ENCODE measurements at places on chromosomes 13 and 19.

- DNase-seq: no peak
These were observed 504.8 kb downstream of the SLITRK1 start for GRCh38 chr13:83377491-83377890.

- DNase-seq: no peak
These were observed 509 bp downstream of the TPP2 start for GRCh38 chr13:102597029-102597961.

GRCh38 chr19:10603873-10604459 is 16.9 kb upstream of the AP1M2 start:
- no peak for DNase-seq

DNA sequence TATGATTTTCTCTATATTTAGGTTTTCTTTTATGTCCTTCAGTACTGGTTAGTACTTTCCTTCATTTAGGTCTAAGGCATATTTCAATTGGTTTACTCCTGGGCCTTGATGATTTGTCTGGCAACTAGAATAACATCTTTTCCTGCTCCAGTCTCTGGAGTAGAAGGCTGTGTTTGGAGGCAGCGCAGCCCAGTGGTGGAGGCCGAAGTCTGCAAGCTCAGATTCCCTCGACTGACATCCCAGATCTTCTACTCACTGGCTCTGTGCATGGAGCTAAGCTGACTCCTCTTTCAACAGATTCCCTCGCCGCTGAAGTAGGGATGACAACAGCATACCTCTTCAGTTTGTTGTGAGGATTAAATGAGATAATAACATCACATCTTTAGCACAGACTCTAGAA is 141.0 kb downstream of the RAP2A start:
- DNase-seq: no peak

DNA sequence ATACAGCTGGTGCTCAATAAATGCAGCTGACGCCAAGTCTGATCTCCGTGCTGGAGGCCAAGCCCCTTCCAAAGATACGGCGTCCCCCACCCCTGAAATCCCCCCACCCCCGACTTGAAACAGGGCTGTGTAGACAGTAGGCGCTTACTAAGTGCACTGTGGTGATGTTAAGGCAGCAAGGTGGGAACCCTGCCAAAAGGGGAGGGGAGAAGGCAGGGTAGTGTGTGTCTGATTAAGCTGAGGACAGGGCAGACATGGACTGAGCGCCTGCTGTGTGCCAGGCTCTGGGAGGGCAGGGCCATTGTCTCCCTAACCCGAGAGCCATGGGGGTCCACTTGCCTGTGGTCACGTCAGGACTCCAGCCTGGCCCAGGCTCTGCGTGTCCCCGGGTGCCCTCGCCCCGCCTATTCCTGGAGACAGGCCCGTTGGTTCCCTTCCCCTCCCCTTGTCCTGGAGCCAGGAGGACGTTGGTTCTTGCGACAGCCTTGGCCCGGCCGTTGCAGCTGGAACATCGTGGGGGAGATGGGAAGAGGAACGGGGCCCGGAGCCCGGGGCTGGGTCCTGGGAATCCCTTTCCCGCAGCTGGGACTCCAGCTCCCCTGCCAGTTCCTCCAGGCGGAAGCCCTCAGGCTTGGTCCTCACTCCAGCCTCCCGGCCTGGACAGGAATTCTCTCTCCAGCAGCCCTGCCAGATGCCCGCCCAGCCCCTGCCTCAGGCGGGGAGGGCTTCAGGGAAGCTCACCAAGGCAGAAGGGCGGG is 1.7 kb upstream of the ELANE start:
- no peak for DNase-seq

- no peak for DNase-seq
These were observed 292.0 kb downstream of the KLF12 start for GRCh38 chr13:73842184-73842583.

DNA sequence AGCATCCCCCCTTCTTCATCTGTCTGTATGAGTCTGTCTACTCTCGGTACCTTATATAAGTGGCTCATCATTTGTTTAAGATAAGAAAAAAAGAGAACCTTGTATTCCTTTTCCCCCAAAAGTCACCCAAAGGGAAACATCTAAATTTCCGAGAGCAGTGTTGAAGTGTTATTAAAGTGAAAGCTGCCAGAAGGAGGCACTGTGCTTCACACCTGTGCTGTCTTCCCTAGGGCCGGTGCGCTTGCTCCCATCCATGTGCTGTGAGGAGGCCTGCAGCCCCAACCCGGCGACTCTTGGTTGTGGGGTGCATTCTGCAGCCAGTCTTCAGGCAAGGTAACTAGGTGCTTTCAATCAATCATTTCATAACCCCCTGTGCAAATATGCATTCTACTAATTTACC is 97.5 kb downstream of the TNFRSF19 start:
- no peak for DNase-seq

DNA sequence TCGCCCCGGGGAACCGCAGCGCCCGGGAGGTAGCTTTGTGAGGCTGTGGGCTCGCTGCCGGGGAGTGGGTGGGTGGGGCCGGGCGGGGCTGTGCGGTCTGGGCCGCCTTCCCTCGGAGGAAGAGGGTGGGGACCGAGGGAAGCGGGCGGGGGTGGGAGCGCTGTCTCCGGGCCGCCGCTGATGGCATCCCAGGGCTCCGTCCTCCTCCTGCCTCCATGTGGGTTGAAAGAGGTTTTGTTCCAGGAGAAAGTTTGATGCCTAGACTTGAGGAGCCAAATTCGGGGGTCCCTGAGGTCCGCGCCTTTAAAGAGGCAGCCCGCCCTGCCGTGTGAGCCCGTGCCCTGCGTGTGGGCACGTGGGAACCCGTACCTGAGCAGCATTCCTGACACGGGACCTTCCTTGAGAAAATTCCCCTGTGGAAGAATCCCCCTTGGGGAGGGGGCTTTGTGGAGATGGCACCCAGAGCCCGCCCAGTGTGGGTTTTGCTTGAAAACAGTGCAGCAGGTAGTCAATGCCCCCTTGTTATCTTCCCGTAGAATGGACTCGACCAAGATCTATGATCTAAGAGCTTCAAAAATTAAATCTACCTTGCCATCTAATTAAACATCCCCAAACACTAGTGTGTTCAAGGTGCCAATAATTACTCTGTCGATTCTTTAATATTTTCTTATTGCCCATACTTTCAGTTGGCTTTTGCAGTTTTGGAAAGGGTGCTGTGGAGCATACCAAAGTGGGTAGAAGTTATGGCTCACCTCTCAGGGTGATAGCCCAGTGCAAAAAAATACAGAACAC is 107.8 kb downstream of the RXFP2 start:
- no peak for DNase-seq

DNA sequence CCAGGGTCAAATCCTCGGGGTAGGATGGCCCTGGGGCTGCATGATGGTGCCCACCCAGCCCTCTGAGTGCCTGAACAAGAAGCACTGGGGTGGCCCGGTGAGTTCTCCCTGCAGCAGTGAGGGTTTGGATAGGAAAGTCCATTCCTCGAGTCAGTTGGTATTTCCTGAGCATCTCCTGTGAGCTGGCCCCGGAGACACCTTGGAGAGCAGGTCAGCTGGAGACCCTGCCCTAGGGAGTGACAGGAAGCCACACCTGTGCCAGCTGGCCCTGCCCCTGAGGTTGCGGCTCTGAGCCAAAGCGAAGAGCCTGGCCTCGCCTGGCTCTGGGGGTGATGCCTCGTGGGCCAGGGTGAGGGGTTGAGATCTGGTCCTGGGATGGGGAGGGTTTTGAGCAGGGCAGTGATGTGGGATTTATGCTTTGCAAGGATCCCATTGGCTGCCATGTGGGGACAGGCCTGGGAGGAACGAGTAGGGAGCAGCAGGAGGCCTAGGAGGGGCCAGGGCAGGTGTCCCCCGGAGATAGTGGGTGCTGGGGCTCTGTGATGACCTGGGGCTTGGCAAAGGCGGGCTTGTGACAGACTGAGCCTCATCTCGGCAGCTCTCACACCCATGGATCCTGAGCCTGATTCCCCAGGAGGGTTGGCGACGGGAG is 16.0 kb downstream of the CRTC1 start:
- no peak for DNase-seq

- no peak for DNase-seq
These were observed 218.3 kb downstream of the DCT start for GRCh38 chr13:94261163-94261562.

- DNase-seq: no peak
These were observed 99.2 kb downstream of the SLC7A1 start for GRCh38 chr13:29496241-29496712.

DNA sequence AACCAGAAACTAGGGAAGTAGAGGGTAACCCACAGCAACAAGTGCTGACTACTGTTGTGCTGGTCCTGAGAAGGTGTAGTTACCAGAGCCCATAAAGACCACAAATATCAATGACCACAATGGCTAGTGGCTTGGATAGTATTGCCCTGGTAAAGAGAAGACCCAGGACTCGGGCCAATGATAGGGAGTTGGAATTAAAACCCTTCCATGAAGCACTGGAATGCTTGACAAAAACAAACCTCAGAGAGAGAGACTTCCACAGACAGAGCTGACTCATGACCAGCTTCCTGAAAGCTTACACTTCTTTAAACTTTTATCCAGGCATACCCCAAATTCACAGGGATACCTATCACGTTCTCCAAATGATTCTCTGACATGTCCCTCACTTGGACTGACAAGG is 60.5 kb downstream of the WDR87 start:
- DNase-seq: no peak

DNA sequence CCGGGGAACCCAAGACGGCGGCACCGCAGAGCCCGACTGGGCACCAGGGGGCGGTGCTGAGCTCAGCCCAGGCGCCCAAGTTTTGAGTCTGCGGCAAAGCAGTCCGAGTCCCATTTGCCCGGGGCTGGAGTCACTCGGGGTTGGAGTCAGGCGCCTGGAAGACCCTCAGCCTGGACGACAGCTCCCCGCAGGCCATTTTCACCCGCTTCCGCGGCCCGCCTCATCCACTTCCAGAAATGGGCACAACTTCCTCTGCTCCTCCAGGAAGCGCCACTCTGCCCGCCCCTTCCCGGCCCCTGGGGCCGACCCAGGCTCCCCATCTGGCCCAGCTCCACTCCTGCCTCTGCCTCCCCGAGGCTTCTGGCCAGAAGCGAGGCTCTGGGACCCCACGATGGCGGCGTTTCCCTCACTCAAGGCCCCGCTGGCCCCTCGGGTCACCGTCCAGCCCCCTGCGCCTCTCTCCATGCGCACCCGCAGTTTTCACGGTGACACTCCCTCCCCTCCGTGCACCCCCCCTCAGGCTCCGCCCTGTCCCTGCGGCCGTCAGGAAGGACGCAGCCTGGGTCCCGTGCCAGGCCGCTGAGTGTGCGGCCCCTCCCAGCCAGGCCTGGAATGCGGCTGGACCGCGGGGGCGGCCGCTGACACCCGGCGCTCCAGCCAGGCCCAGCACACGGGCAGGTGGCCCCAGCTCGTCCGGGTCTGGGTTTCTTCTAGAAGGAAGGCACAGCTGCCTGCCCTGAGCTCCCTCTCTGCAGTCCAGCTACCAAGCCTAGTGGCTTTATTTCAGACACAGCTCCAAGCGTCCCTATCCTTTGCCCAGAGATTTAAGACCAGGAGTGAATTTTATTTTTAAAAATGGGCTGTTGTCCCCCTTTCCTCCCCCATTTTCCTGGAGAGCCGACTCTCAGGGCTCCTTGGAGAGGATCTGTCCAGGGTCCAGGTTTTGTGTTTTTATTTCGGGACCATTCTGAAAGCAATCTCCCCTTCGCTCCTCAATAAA is 4.7 kb downstream of the SERTAD1 start:
- no peak for DNase-seq

- no peak for DNase-seq
These were observed 1673.6 kb upstream of the MIR17HG start for GRCh38 chr13:89673789-89674311.

GRCh38 chr13:96771486-96772367 is 222.5 kb downstream of the OXGR1 start:
- no peak for DNase-seq

- DNase-seq: no peak
These were observed 9.7 kb upstream of the FUT2 start for GRCh38 chr19:48686088-48686487.

- DNase-seq: peak; percentile 42
These were observed 10.1 kb downstream of the GRIN2D start for GRCh38 chr19:48403606-48404005.

DNA sequence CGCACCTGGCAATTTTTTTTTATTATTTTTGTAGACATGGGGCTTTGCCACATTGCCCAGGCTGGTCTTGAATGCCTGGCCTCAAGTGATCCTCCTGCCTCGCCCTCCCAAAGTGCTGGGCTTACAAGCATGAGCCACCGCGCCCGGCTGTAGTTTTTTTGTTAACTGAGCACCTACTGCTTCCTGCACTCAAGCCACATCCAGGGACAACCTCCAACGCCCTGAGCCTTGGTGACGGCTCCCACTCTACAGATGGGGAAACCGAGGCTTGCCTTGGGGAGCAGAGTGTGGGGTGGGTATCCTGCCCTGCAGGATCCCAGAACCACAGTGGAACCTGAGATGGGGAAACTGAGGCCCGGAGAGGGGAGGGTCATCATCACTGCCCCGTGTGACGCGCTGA is 3.0 kb downstream of the ELANE start:
- DNase-seq: no peak

- DNase-seq: no peak
These were observed 7.2 kb upstream of the TEX101 start for GRCh38 chr19:43407416-43408005.

DNA sequence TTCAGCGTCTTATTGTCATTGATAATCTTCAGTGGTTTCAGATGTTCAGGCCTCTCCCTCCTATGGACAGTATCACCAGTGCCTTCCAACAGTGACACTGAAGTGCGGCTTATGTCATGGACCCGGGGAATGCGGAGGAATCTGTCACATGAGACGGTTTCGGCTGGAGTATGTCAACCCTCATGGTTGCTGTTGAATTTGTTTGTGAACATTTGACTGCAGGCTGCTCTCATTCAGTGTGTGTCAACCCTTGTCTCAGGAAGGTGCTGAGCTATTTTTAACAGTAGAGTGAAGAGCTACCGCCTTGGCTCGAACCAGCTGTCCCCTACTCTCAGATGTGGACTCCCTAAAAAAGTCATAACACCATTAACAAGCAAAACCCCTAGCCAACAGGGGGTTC is 138.8 kb upstream of the RNF113B start:
- DNase-seq: no peak

GRCh38 chr19:54188215-54188871 is 1.0 kb downstream of the MBOAT7 start:
- DNase-seq: no peak

DNA sequence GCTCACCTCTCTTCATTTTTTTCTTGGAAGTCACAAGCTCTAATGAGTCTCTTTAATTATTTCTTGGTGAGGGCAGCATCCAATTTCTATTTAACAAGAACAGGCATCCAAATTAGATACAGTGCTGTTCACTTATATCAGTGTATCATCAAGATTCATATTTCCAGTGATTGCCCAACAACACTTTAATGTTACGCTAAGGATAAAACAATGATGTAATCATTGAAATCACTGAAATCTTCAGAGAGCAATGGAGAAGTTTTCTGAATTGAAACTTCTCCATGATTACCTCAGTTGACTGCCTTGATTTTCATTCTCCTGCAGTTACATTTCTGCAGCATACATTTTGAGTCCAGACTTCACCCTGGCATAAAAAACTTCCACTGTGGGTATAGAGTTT is 17.1 kb upstream of the LRCH1 start:
- DNase-seq: no peak

DNA sequence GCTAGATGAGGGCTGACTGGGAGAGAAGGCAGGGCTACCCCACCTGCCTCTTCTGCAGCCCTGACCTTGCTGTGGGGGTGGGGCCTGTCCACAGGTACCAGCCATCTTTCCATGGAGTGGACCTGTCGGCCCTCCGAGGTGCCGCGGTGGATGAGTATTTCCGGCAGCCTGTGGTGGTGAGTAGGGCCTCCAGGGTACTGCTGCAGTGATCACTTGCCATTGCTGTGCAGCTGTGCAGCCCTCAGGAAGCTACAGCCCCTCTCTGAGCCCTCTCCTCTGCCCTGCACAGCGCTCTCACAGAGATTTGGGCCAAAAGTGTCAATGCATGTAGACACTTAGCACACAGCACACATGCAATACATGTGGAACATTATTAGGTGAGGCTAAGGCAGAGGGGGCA is 11.8 kb downstream of the YIPF2 start:
- DNase-seq: no peak

All from activated CD8-positive, alpha-beta memory T cell treated with anti-CD3 and anti-CD28 coated beads for 4 hours (primary cell).